Stimulated activated CD8-positive, alpha-beta memory T cell treated with anti-CD3 and anti-CD28 coated beads, Interleukin-7, amount 100 ng/mL, for 1 hour (primary cell): ENCODE measurements at places on chromosomes 2 and 18.

GRCh38 chr2:103785432-103785831 lies 1023.6 kb downstream of the TMEM182 start:
- DNase-seq, result no peak

- no peak for DNase-seq
These were observed 2.2 kb downstream of the SLC40A1 start for GRCh38 chr2:189578272-189578950.

DNA sequence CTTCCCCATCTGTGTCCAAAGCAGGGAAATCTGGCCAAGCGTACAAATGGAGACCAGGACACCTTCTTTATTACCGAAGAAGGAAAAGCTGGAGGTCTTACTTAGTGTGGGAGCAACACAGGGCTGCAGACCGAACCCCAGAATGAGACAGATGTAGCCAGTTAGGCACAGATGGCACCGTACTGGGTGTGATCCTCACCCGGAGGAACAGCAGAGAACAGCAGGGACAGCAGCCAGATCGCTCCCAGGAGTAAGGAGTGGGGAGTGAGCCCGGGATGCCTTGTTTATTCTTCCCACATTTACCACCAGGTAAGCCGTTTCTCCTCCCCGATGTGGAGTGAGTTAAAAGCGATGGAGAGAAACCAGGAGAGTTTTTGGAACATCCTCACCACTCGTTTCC lies 150.7 kb upstream of the SPRED2 start:
- no peak for DNase-seq

- no peak for DNase-seq
These were observed 42.4 kb downstream of the MBD2 start for GRCh38 chr18:54181856-54182602.

DNA sequence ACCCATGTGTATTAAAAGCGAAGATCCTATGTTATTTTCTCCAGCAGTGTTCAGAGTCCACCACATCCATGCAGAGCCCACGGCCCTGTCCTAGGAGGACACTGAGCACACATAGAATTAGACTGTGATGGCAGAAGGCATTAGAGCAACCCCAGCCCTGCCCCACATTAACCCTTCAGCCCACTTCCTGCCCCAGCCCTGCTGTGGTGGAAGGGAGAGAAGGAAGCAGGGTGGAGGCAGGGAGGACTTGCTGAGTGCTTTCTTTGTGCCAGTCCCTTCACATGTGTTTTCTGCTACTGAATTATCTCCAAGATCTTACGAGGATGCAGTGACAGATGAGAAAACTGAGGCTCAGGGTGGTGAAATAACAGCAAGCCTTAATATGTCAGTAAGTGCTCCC lies 339.0 kb downstream of the SMAD2 start:
- DNase-seq, result no peak
